Liver (tissue), 10 donors: ENCODE measurements at places on chromosomes 11 and 22. TPM values are rescaled to one million over a fixed set of nuclear protein-coding genes. Genes with fewer than 3 reads are reported as not detected.

DNA sequence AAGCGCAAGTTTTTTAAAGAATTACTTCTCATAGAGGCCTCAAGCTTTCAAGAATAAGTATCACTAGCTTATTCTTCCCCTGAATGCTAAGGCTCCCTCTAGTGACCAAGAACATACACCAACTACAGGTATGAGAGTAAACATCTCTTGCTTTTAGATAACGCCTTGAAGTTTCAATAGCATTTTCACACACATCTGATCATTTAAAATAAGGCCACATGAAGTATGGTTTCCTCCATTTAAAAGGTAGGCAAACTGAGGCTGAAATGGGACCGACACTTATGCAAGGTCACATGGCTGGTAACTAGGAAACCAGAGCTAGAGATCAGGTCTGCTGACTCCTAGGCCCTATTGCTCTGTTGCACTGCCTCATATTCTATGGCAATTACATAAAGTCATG, 66.5 kb downstream of the CCDC34 start:
- DNase-seq: no peak
- H3K36me3 ChIP-seq: no peaks in the 10 kb centered on the region
- no peak overlapping the region for H3K4me3 ChIP-seq
- no peaks in the 10 kb centered on the region for H3K27me3 ChIP-seq

GRCh38 chr22:17198170-17199002, 20.8 kb downstream of the ADA2 start:
- no peak overlapping the region for H3K4me3 ChIP-seq
- peaks cover 8% of the 10 kb centered on the region for H3K4me1 ChIP-seq
- no peak for DNase-seq

- no peak for DNase-seq
- no peak overlapping the region for H3K4me3 ChIP-seq
- no peaks in the 10 kb centered on the region for H3K36me3 ChIP-seq
- H3K4me1 ChIP-seq: no peaks in the 10 kb centered on the region
These were observed 263.7 kb downstream of the DYNC2H1 start for GRCh38 chr11:103372906-103373305.

DNA sequence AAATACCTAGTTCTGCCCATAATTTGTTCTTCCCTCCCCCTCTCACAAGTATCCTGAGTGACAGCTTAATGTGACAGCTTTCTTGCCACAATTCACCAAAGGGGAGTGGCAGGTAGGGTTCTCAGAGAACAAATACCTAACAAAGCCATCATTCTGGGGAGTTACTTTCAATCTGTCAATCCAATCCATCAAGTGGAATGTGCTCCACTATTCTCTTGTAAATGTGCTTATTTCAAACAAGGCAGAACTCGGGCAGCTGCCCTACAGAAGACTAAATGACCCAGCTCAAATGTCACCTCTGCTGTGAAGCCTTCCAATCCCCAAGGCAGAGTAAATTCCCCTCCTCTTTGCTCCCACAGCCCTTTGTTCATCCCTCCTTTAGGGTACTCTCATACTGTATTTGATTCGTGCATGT, 27.8 kb downstream of the LGR4 start:
- no peak overlapping the region for H3K27ac ChIP-seq
- H3K4me1 ChIP-seq: no peaks in the 10 kb centered on the region
- DNase-seq: no peak
- no peaks in the 10 kb centered on the region for H3K36me3 ChIP-seq
- no peaks in the 10 kb centered on the region for H3K27me3 ChIP-seq
- H3K4me3 ChIP-seq: no peak overlapping the region

- no peak for DNase-seq
- peaks cover 8% of the 10 kb centered on the region for H3K27me3 ChIP-seq
- no peak overlapping the region for H3K27ac ChIP-seq
- H3K36me3 ChIP-seq: no peaks in the 10 kb centered on the region
- no peaks in the 10 kb centered on the region for H3K4me1 ChIP-seq
- no peak overlapping the region for H3K4me3 ChIP-seq
These were observed 15.7 kb downstream of the SLN start for GRCh38 chr11:107696140-107696539.

DNA sequence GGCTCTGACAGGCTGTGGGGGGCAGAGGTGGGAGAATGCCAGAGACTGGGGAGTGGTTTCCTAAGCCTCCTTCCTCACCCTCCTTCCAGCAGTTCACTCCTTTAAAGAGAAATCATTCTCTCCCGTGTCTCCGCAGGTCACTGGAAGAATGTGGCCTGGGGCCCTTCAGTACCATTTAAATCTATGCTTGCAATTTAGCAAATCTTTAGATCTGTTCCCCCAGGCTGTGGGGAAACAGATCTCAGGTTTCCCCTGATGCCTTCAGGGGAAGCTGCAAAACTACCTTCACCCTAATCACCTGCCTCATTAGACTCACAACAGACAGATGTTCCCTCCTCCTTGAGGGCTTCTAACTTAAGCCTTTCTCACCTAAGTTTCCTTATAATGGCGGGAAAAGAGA, 55.3 kb downstream of the KIRREL3 start:
- no peak overlapping the region for H3K27ac ChIP-seq
- no peaks in the 10 kb centered on the region for H3K27me3 ChIP-seq
- H3K4me3 ChIP-seq: no peak overlapping the region
- H3K36me3 ChIP-seq: no peaks in the 10 kb centered on the region
- no peaks in the 10 kb centered on the region for H3K4me1 ChIP-seq

- H3K4me3 ChIP-seq: no peak overlapping the region
- no peak overlapping the region for H3K27ac ChIP-seq
- DNase-seq: peak; percentile 73
- H3K36me3 ChIP-seq: no peaks in the 10 kb centered on the region
- no peaks in the 10 kb centered on the region for H3K27me3 ChIP-seq
These were observed 104.2 kb downstream of the MICAL3 start for GRCh38 chr22:17920145-17920605.

DNA sequence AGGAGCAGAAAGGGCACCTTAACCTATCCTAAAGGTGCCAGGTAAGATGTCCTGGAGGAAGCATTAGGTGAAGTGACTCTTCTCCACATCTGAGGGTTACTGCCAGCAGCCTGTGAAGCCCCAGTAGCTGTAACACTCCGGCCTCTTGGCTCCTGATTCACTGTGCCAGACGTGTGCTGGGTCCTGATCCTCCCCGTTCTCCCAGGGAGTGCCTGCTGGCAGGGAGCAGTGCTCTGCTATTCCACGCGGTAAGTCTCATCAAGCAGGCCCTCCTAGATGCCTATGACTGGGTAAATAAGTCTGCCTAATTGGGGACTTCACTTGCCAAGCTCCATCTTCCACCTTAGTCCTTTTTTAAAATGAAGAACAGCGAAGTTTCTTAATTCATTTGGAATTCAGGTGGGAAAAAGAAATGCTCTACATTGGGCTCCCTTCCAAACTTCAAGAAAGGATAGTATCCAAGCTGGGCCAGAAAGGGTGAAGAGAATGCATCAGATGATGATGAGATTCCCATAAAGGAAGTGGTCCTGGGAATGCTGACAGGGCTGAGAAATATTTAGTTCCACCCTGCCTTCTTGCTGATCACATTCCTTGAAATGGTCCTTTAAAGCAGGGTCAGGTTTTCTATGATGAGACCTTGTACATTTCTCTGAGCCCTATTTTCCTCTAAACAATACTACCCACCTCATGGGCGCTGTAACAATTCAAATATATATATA, 188.0 kb downstream of the MAML2 start:
- H3K4me3 ChIP-seq: no peak overlapping the region
- no peak for DNase-seq
- H3K36me3 ChIP-seq: no peaks in the 10 kb centered on the region
- no peaks in the 10 kb centered on the region for H3K27me3 ChIP-seq
- no peak overlapping the region for H3K27ac ChIP-seq

GRCh38 chr22:21933910-21934309, 18.7 kb downstream of the PPM1F start:
- peaks cover 9% of the 10 kb centered on the region for H3K36me3 ChIP-seq
- no peak overlapping the region for H3K27ac ChIP-seq
- no peak for DNase-seq
- no peaks in the 10 kb centered on the region for H3K27me3 ChIP-seq
- no peak overlapping the region for H3K4me3 ChIP-seq

- H3K4me3 ChIP-seq: no peak overlapping the region
- H3K4me1 ChIP-seq: no peaks in the 10 kb centered on the region
- no peaks in the 10 kb centered on the region for H3K27me3 ChIP-seq
- no peaks in the 10 kb centered on the region for H3K36me3 ChIP-seq
These were observed 59.4 kb downstream of the KCNA4 start for GRCh38 chr11:29957431-29957830.

GRCh38 chr11:58142761-58143160, 17.4 kb upstream of the OR9I1 start:
- H3K4me3 ChIP-seq: no peak overlapping the region
- no peaks in the 10 kb centered on the region for H3K27me3 ChIP-seq
- no peaks in the 10 kb centered on the region for H3K4me1 ChIP-seq
- no peaks in the 10 kb centered on the region for H3K36me3 ChIP-seq
- DNase-seq: no peak
- H3K27ac ChIP-seq: no peak overlapping the region

Gene TSGA10IP
- total RNA-seq: not detected

Gene OR8G1
- not detected for total RNA-seq

Gene HTR3B
- total RNA-seq: not detected

Gene PLAAT5
- 1.4 TPM for total RNA-seq

Gene METTL15
- 11.0 TPM for total RNA-seq

Gene DDI1
- total RNA-seq: not detected
